ENCODE measurements at places on chromosomes 1 and 21.

DNA sequence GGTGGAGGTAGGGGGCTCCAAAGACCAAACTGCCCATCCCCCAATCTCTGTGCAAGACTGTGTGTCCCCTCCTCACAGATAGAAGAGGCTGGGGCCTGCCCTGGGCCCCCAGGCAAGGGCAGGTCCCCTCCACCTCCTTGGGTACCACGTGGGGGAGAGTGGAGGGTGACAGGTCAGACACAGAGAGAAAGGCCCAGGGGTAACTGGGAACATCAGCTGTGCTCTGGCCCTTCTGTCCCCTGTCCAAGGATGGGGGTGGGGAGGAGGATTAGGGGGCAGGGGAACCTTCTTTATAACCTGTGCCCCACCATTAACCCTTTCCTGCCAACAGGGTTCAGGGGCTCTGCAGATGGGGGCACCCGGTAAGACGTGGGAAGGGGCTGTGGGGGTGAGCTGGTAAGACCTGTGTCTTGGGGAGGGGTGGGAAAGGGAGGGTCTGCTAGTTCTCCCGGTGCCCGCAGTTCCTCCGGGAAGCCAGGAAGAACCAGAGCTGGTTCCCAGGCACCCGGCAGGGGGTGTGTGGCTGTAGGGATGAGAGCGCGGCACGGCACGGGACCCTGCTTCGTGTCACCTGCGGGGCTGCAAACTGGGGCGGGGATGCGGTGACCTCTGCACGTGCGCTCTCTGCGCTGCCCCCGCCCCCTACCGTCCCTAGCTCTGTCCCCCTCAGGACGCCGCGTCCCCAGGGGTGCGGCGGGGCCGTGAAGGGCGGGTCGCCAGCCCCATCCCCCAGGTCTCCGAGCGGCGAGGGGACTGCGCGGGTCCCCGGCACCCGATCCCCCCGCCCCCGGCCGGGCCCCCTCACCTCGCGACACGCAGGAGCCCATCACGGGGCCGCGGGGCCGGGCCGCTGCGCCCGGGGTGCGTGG, 601 bp downstream of the FAM131C start:
- no peak for DNase-seq

DNA sequence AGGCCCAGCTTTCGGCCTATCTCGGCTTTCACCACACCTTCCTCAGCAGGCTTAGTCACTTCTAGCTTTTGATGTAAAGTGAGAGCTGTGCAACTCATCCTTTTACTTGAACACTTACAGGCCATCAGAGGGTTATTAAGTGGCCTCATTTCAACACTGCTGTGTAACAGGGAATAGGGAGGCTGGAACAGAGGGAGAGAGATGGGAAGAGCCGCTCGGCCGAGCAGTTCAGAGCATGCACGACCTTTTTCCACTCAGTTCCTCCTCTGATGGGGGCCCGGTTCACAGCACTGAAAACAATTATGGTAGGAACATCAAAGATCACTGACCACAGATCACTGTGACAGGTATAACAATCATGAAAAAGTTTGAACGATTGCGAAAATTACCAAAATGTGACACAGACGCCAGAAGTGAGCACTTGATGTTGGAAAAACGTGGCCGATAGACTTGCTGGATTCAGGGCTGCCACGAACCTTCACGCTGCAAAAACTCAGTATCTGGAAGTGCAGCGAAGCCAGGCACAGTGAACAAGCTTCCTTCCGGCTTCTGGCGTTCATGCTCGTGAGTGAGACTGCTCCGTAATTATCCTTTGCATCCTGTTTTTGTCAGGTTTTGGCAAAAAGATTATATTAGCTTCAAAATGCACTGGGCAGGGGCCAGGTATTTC, 28.6 kb downstream of the AGPAT3 start:
- no peak for DNase-seq

- no peak for DNase-seq
Observed at GRCh38 chr1:21245688-21246229, 44.5 kb downstream of the ECE1 start.

DNA sequence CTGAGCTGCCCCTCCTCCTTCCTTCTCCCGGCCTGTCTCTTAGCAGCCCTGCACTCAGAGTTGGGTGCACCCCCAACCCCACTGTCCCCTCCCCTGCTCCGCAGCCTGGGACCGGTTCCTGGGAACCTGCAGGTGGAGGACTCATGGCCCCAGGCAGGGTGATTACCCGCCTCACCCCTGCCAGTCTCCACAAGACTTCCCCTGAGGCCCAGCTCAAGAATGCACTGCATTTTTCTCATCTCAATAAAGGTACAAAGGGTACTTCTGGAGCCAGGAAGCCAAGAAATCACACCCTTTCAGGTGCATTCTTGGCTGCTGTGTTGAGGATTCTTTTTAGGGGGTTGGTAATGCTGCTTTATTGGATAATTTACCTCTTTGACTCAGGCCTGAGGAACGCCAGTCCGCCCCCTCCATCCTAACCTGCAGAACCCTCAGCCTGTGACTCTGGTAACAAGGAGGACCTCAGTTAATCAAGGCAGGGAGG, 126.3 kb upstream of the TMPRSS2 start:
- DNase-seq, result no peak

GRCh38 chr1:102879439-102879993, 228.8 kb downstream of the COL11A1 start:
- DNase-seq, result no peak

GRCh38 chr1:59085101-59085500, 211.8 kb upstream of the FGGY start:
- DNase-seq, result no peak
